CD4-positive, alpha-beta T cell treated with Interleukin-17A for 1 hour (primary cell): ENCODE measurements at places on chromosomes 3 and 15.

GRCh38 chr3:185081521-185081920, 71.3 kb downstream of the C3orf70 start:
- no peak for DNase-seq

DNA sequence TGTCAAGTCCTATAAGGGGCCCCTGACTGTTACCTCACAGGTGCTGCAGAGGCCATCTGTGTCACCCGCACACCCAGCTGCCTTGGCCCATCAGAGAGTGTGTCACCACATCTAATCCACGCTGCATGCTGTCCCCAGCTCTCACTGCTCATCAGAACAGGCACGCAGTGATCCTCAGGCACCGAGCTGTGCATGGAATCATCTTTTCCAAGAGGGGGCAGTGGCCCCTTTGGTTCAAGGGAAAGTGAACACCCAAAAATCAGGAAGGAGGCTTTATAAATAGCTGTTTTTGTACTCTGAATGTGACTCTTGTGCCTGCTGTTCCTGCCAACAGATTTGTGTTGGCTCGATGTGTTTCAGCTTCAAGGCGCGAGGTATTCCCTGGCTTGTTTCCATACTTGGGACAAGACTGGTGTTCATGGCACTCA, 110.3 kb upstream of the ETV5 start:
- DNase-seq = no peak

- no peak for DNase-seq
Observed at GRCh38 chr3:39733804-39734203, 75.6 kb upstream of the MYRIP start.

DNA sequence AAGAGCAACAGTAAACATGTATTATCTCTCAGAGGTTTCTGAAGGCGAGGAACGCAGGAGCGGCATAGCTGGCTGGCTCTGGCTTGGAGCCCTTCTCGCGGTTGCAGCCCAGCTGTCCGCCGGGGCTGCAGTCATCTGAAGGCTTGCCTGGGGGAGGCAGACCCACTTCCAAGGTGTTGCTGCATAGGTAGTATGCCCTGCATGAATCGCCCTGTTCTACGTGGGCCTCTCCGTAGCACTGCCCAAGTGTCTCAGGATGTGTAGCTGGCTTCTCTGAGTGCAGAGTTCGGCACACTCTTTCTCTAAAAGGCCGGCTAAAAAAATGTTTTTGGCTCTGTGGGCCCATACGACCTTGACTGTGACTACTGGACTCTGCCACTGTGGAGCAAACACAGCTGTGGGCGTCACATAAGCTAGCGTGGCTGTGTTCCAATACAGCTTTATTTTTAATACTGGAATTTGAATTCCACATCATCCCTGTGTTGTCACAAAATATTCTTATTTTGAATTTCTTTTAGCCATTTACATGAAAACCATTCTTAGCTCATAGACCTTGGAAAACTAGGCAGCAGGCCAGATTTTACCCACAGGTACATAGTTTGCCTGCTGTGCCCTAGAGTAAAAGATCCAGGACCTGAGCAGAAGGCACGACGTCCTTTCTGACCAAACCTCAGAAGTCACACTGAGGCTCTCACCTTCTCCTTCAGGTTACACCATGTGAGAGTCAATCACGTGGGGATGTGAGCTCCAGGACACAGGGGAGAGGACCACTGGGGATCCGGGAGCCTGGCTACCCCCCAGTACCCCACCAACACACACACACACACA, 55.9 kb downstream of the PGPEP1L start:
- no peak for DNase-seq

GRCh38 chr3:162087361-162087760, 590.8 kb downstream of the OTOL1 start:
- DNase-seq = no peak

DNA sequence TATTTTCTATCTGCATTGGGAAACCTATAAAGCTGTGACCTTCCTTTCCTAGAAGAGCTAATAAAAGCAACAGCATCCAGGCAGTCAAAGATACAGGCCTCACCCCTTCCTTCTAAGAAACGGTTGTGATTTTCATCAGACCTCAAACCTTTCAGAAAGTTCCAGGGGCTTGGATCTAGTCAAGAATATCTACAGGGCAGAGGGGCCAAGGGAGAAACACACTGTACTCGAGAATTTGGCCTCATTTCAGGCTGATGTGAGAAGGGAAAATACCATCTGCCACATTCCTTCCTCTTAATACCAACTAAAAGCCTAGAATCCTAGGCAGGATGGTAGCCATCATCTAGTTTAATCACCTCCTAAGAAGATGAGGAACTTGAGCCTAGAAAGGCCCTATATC, 24.5 kb upstream of the BCL6 start:
- no peak for DNase-seq

DNA sequence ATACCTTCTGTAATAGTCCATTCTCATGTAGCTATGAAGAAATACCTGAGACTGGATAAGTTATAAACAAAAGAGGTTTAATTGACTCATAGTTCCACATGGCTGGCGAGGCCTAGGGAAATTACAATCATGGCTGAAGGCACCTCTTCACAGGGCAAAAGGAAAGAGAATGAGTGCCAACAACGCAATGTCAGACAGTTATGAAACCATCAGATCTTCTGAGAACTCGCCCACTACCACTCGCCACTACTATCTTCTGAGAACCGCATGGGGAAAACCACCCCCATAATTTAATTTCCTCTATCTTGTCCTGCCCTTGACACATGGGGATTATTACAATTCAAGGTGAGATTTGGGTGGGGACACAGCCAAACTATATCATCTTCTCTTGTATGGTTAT, 406.8 kb upstream of the CBLB start:
- DNase-seq = no peak

DNA sequence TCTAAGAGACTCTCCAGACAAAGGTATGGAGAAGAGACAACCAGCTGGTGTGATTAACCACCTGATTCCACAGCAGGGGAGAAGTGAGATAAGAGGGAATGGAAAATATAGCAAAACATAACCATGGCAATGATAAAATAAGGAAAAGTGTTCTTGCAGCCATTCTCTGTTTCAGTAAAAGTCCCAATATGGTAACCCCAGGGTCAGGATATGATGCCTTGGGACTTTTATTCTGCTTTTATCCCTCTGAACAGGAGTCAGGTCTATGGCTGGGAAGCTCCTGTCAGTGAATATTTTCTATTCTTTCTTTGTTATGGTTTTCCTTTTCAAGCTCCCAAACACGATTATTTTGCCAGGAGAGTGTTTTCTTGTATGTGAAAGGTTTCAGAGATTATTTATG, 94.2 kb downstream of the SLC9A9 start:
- DNase-seq = no peak

DNA sequence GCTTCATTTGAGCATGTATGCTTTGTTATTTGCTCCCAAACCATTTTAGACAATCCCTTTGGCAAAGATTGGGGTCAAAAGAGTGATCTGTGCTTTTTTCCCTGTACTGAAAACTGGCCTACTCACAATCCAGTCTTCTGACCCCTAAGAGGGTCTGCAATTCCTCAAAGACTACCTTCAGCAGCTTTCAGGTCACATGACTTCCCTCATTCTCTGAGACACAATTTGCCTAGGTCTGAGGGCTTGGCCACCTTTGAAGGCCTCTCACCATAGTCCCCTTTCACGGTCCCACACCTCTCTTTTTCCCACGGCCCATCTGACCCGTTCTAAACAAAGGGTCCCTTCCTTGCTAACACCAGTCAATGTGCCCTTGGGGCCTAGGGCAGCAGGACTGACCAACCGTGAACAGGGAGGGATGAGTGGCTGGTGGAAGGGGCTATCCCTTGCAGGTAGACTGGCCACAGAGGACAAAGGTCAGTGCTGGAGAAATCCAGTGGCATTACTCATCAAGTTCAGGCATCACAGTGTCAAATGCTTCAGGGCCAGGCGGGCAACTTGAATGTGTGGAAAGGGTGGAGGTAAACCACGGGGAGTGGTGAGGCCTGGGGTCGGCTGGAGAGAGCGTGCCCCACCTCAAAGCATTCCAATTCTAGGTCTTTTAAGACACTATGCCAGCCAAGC, 10.8 kb downstream of the RASL12 start:
- DNase-seq = no peak

DNA sequence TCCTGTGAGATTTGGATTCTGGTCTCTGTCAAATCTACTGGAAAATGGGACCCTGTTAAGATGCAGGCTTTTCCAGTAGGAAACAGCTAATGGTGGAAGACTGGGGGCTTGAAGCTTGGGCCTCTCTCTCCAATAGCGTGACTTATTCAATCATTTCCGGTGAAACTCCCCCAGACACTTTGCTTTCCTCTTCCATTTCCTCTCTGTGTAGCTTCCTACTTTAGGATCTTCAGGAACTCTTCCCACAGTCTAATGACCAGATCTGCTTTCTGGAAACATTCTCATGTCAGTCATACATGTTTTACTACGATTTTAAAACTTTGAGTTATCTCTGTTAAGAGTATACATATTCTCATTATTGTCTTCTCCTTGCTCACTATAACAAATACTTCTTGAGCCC, 28.0 kb upstream of the TPRG1 start:
- no peak for DNase-seq

- no peak for DNase-seq
Observed at GRCh38 chr15:88776646-88777045, 26.6 kb upstream of the ACAN start.
